AG09309 (cell line): ENCODE measurements at places on chromosomes 16 and 17.

GRCh38 chr16:82061861-82062525 is 26.9 kb downstream of the HSD17B2 start:
- DNase-seq, result no peak

DNA sequence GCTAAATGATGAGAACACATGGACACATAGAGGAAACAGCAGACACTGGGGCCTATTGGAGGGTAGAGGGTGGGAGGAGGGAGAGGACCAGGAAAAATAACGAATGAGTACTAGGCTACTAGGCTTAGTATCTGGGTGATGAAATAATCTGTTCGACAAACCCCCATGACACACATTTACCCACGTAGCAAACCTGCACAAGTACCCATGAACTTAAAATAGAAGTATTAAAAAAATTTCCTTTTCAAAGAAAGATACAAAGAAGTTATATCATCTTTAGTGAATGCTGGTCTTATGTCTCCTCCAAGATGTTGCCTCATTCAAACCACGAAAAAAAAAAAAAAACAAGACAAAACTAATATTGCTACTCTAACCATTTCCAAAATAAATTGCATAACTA is 31.7 kb downstream of the MBTD1 start:
- peak; percentile 53 for DNase-seq

DNA sequence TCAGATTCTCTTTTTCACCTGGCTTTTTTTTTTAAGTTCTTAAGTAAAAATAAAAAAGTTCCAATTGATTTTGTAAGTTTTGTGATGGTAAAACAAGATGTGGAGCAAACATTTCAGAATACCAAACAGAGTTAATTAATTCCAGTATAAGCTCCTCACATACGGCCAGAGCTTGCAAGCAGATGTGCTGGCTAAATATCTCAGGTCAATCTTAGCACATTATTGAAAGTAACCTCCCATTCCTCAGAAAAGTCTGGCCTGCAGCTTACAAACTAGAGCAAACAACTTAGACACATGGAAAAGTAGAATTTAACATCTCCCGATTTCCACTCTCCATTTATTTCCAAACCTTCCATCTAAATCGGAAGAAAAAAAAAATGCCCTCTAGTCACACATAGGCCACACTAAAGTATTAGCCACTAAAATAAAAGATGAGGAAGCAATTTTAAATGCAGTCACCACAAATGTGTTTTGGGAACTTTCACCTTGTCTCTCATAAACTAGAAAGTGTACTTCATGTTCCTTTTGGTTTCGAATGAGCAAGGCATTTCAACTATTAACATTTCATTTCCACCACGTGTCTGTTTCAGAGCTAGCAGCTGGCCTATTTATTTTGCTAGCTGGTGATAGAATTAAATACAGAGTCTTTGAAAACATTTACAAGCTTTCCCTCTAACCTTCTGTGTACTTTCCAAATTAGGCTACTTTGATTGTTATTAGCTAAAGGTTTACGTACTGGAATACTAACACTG is 143.3 kb downstream of the STX8 start:
- no peak for DNase-seq

- DNase-seq, result no peak
These were observed 8.6 kb downstream of the PLCG2 start for GRCh38 chr16:81787659-81788058.

- DNase-seq, result no peak
These were observed 36.0 kb downstream of the NKD1 start for GRCh38 chr16:50584033-50584722.

DNA sequence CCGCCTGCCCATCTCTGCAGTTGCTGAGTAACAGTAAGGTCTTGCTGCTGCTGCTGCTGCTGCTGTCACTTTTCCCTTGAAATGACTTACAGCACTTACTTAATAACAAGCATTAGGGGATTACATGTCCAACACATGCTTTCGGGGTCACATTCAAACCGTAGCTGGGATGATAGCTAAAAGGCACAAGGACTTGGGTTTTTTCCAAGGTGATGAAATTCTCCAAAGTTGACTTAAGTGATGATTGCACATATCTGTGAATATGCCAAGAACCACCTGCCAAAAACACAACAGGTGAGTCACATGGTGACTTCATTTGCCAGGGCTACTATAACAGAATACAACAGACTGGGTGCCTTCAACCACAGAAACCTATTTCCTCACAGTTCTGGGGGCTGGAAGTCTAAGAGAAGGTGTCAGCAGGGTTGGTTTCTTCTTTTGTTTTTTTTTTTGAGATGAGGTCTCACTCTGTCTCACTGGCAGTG is 121.9 kb upstream of the TNRC6C start:
- DNase-seq, result no peak

DNA sequence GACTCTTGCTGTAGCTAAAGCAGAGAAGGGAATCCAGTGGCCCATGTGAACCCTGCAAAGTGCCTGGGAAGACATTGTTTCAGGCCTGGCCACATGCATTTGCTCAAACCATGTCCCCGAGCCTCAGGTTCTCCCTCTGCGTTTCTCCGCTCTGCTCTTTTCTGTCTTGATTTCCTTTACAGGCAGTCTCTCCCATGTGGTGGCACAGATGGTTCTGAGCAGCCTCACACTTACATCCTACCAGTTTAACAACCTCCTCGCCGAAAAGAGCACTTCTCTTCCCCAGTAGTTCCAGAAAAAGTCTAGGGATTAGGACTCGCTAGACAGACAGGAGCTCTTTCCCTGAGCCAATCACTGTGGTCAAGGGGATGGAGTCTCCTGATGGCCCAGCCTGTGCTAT is 28.3 kb upstream of the MYH10 start:
- no peak for DNase-seq

DNA sequence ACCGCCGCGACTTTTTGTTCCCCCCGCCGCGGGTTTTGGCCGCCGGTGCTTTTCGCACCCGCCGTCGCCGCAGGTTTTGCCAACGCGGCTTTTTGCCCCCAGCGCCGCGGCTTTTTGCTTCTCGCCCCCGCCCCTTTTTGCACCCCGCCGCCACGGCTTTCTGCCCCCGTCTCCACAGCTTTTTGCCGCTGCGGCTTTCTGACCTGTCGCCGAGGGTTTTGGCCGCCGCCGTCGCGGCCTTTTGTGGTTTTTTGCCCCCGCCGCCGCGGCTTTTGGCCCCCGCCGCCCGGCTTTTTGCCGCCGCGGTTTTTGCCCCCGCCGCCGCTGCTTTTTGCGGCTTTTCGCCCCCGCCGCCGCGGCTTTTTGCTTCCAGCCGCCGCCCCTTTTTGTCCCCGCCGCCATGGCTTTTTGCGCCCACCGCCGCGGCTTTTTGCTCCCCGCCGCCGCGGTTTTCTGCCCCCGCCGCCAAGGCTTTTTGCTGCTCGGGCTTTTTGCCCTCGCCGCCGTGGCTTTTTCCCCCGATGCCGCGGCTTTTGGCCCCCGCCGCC is 151.1 kb downstream of the KCNJ18 start:
- no peak for DNase-seq

DNA sequence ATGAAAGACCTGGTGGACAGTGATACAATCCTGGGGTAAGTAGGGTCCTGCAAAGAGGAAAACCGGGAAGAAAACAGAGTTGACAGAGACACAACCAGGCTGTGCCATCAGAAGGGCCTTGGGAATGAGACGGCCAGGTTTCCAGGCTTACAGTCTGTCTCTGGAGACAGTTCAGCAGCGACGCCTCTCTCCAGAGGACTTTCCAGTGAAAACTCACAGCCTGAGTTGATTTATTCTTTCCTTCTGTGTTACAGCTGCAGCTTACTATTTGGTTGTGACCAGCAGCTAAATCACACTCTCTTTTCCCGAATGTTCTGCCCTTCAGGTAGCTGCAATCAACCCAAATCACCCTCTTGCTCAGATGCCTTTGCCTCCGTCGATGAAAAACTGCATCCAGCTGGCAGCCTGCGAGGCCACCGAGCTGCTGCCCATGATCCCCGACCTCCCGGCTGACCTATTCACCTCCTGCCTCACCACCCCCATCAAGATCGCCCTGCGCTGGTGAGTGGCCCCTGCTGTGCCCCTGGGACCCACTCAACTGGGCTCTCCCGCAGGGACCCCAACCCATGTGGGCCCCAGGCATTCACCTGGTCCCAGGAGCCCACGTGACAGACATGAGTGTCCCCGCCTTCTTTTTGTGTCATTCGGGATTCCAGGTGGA is 209.2 kb downstream of the RPTOR start:
- no peak for DNase-seq

- DNase-seq, result no peak
These were observed 5.0 kb downstream of the SOST start for GRCh38 chr17:43753493-43754129.

DNA sequence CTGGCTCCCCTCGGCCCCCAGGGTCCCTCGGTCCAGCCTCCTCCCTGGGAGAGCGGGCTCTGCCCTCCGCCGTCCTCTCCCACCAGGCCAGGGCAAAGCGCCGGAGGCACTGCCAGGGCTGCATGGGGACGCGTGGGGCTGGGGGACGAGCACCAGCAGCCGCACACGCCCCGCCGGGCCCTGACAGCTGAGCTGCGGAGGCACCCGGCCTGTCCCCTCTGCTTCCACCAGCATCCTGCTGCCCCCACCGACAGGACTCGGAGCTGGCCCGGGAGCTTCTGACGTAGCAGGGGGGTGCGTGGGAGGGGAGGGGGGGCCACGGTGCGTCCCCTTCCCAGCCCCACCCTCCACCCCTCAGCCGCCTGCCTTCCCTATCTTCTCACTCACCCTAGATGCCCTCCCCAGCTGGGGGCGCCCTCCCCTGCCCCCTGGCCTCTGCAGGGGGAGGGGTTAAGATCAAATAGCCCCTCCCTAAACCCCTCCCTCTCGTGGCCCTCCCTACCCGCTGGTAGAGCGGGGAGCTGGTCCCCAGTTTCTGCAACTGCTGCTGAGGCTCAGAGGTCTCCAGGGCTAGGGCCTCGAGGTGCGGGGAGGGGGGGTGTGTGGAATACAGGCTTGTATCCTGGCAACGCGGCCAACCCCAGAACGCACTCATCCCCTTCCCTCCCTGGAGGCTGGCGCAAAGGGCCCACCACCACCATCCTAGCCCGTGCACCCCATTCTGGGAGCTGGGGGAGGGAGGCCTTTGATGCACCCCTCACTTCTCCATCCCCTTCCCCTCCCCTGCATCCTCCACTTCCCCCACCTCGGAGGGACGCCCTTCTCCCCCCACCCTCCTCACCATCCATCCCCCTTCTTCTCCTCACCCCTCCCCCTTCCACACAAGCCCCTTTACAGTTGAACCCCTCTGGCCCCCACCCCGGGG is 1.0 kb downstream of the SRCIN1 start:
- DNase-seq, result no peak

- no peak for DNase-seq
These were observed 47.1 kb downstream of the SRCIN1 start for GRCh38 chr17:38558728-38559050.

- no peak for DNase-seq
These were observed 342.5 kb downstream of the MAF start for GRCh38 chr16:79257953-79258490.

DNA sequence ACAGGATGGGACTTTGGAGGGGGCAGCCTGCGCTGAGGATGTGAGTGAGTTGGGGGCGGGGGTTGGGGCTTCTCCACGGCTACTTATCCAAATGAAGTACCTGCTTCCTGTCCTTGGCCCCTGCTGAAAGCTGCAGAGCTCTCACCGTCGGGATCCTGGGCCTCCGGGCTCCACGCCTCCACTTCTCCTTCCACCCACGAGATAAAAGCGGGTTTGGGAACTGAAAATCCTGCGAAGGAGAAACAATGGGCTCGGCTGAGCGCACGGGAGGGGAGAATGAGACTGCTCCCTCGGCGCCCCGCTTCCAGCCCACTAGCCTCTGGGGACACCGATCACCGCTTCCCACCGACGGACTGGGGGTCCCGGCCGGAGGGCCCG is 486 bp downstream of the ZNF785 start:
- no peak for DNase-seq

GRCh38 chr16:21265104-21265837 is 12.8 kb downstream of the CRYM start:
- DNase-seq, result no peak

DNA sequence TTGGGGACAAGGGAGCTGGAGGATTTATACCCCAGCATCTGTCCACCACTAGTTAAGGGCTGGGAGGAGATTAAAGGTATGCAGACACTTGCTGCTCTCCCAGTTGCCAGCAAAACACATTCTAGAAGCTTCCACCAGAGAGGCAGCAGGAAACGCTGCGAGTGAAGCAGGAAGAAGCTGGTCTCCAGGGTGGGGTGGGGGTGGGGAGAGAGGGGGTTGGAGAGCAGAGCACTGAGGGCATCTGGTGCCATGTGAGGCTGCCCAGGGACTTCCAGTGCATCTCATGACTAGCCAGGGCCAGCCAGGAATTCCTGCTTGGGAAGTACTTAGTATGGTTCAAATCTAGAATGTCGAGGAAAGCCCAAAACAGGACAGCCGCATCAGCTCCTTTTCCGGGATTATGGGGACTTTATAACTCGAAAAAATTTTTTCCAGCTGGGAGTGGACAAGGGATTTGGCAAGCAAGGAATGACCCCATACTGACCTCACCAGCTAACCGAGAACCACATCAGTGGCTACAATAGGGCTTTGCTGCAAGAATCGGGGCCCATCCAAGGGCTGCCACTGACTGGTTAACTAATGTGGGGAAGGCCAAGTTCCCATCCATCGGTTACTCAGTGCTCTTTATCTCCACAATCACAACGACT is 26.2 kb upstream of the AXIN2 start:
- no peak for DNase-seq

DNA sequence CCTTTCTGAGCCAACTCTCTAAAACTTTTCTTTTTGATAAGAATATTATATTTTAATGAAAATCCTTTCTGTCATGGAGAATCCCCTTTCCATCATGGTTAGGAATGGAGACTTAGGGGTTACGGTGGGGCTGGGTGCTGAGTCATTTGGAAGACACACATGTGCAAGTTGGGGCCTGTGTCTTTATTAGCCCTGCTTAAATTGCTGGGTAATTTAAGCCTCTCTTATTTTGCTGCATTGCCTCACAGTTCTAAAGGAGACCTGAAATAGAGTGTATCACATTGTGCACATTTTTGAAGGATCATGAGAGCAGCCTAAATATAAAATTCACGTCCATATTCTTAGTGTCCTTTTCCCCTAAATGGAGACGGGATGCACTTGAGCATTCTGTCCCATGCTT is 61.8 kb upstream of the RBFOX1 start:
- DNase-seq, result no peak

DNA sequence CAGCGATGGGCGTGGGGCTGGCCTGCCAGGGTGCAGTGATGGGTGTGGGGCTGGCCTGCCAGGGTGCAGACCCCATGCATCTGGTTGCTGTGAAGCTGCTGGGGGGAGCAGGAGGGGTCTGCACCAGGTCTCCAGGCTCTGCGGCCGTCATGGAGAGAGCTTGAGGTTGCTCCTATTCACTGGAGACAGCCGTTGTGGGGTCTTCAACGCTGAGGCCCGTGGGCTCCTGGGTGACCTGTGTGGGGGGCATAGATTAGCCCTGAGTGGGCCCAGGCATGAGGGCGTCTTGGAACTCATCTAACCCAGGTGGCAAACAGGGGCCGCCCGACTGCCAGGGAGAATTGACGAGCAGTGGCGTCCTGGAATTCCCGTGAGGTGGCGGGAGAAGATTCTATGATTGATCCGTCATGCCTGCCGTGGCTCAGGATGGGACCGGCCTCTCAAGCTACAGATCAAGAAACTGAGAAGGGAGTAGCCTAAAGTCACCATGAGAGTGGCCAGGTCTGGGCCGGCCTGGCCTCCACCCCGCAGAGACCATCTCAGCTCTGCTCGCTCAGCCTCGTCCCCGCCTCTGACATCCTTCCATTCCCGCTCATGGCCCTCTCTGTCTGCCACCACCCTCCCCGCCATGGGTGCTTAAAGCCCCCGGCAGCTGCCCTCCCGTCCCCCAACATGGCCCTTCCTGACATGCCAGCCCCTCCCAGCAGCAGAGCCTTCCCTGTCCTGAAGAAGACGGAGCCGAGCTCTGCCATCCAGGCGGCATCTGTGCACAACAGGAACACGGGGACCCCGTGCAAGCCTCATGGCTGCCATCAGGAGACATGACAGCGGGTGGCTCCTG is 50.7 kb upstream of the ACSF3 start:
- no peak for DNase-seq

- no peak for DNase-seq
These were observed 26.8 kb downstream of the GP2 start for GRCh38 chr16:20300312-20301097.
